ENCODE measurements at places on chromosomes 4 and X.

GRCh38 chr4:14792702-14793227, 209.5 kb upstream of the CPEB2 start:
- DNase-seq = no peak

DNA sequence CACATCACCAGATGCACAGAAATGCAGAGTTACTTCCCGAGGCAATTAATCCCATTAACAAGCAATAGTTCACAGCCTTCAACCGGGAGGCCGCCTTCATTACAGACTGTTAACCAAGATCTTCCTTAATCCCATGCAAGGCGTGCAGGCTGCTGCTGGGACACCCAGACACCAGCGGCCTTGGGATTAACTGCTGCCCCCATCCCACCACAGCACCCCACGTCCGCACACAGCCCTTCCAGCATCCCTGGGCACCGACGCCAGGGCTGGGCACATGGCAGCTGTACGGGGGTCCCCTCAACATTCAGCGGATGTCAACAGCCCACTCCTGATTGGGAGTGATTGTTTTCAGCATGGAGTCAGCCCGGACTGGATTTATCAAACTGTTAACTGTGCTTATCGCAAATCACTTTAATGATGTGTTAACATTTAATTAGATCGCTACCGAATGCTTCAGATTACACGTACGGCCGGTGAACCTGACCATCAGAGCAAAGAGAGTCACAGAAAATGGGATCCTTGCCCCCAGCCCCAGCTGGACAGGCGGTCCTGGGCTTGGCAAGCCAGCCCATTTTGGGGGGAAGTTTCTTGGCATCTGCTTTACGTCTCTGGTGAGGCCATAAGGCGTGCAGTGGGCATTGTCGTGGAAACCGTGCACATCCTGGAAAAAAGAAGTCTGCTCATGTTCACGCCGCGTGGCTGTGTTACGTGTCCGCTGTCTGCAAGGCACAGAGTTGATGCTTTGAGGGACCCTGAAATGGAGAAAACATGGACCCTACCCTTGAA, 126.4 kb downstream of the HMX1 start:
- DNase-seq = no peak

- no peak for DNase-seq
Observed at GRCh38 chr4:184376126-184376838, 98.1 kb downstream of the IRF2 start.

DNA sequence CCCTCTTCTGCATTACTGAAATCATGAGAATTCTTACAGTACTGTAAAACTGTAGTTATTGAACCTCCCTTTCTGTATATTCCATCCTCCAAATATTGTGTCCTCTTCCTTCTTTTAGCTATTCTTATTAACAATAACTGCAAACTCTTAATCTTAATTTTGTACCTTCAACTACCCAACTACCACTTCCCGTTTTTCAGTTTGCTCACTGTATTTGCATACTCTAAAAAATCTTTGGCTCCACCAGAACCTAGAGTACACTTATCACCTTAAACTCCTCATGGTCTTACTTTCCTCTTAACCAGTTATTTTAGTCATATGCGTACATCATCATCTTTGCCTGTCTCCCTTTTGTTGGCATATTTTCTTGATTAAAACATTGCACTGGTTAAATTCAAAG, 543.7 kb downstream of the ARAP2 start:
- no peak for DNase-seq

- DNase-seq = no peak
Observed at GRCh38 chr4:39825741-39826231, 127.8 kb downstream of the UBE2K start.

DNA sequence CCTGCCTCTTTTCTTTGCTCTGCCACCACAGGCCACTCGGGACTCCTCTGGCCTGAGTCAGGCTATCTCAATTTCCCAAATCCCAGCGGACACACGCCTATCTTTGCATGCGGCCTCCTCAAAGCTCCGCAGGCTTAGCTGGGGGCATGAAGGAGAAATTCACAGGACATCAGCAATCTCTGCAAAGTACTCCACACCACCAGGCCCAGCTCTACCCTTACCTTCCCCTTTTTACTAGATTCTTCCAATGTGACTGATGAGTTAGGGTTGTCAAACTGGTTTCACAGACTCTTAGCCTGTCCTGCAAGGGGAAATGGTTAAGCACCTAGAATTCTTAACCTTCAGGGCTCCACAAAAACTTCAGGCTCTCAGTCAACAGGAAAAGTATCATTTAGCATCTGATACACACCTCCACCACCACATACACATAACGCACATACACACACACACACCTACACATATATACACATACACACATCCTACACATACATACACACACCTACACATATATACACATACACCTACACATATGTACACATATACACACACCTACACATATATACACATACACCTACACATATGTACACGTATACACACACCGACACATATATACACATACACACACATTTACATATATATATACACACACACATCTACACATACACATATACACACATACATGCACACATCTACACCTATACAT, 349.1 kb downstream of the ANK2 start:
- DNase-seq = no peak

- DNase-seq = no peak
Observed at GRCh38 chr4:94934201-94934600, 176.4 kb downstream of the BMPR1B start.

DNA sequence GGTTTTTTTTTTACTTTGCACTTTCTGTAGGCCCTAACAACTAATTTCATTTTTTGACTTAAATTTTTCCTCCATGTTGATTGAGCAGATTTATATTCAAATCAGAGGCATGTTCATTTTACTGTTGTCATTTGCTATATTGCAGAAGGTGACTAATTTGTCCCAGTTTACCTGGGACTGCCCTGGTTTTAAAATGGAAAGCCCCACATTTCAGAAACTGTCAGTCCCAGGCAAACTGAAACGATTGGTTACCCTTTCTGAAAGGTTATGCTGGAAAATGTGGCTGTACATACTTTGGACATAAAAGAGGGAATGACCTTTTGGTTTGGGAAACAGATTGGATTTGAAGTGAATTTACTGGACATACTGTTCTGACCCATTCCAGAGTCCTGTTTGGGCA, 160.0 kb downstream of the SPCS3 start:
- DNase-seq = no peak

DNA sequence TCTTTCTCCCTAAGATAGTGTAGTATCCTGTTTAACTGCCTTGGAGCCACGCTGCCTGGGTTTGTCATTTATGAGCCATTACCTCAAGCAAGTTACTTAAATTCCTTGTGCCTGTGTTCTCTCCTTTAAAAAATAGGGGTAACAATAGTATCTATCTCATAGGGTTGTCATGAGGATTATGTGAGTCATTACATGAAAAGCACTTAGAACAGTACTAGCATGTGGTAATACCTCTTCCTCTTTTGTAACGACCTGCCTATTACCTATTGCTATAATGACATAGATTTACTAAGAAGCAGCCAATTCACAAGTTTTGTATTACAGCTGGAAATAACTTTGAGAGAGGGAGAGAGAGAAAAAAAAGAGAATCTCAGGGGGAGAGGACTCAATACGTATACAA, 834.7 kb downstream of the RAPGEF2 start:
- DNase-seq = no peak
